ENCODE measurements at places on chromosomes 6 and 20.

GRCh38 chr20:56554869-56555268, 21.8 kb downstream of the FAM209B start:
- H3K36me3 ChIP-seq, result no peaks in the 10 kb centered on the region
- H3K4me3 ChIP-seq, result no peak overlapping the region
- peaks cover 8% of the 10 kb centered on the region for H3K4me1 ChIP-seq
- H3K27ac ChIP-seq, result no peak overlapping the region
- H3K27me3 ChIP-seq, result peaks cover 5% of the 10 kb centered on the region
- DNase-seq, result peak; percentile 15

GRCh38 chr6:26412228-26412627, 10.2 kb downstream of the BTN3A1 start:
- no peak overlapping the region for H3K27ac ChIP-seq
- H3K36me3 ChIP-seq, result peaks cover 46% of the 10 kb centered on the region
- no peak for DNase-seq
- no peaks in the 10 kb centered on the region for H3K27me3 ChIP-seq
- peaks cover 15% of the 10 kb centered on the region for H3K4me1 ChIP-seq

DNA sequence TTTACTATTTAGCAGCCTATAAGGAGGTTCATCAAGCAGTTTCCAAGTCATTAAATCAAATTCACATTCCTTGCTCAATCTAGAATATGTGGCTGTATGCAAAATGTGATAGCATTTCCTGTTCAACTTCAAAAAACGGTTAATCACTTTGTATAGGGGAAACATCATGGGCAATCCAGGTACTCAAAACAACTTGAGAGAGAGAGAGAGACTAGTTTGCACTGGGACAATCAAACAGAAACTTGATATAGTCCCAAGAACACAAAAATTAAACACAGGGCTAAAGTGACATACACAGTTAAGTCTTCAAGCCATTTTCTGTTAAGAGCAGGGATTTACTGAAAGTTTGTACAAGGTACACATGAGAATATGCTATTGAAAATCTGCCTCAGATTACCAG, 7.4 kb downstream of the CPNE1 start:
- peaks cover 35% of the 10 kb centered on the region for H3K36me3 ChIP-seq
- no peaks in the 10 kb centered on the region for H3K27me3 ChIP-seq
- H3K4me1 ChIP-seq, result peaks cover 53% of the 10 kb centered on the region
- peak overlapping the region; percentile 77 for H3K27ac ChIP-seq

GRCh38 chr6:107458672-107459282, 587 bp downstream of the PDSS2 start:
- peak overlapping the region; percentile 90 for H3K27ac ChIP-seq
- no peaks in the 10 kb centered on the region for H3K27me3 ChIP-seq
- H3K4me3 ChIP-seq, result peak overlapping the region; percentile 86
- H3K36me3 ChIP-seq, result peaks cover 2% of the 10 kb centered on the region
- peaks cover 15% of the 10 kb centered on the region for H3K4me1 ChIP-seq

- no peaks in the 10 kb centered on the region for H3K27me3 ChIP-seq
- no peaks in the 10 kb centered on the region for H3K4me1 ChIP-seq
- H3K27ac ChIP-seq, result no peak overlapping the region
These were observed 9.2 kb upstream of the DEFB110 start for GRCh38 chr6:50030777-50031562.

- H3K36me3 ChIP-seq, result peaks cover 46% of the 10 kb centered on the region
- no peak overlapping the region for H3K4me3 ChIP-seq
- peaks cover 4% of the 10 kb centered on the region for H3K4me1 ChIP-seq
These were observed 380.1 kb upstream of the SOX4 start for GRCh38 chr6:21213492-21213891.

GRCh38 chr6:168606722-168607121, 165.7 kb downstream of the SMOC2 start:
- H3K27me3 ChIP-seq, result peaks cover 5% of the 10 kb centered on the region
- H3K27ac ChIP-seq, result no peak overlapping the region
- no peaks in the 10 kb centered on the region for H3K36me3 ChIP-seq
- H3K4me3 ChIP-seq, result no peak overlapping the region

DNA sequence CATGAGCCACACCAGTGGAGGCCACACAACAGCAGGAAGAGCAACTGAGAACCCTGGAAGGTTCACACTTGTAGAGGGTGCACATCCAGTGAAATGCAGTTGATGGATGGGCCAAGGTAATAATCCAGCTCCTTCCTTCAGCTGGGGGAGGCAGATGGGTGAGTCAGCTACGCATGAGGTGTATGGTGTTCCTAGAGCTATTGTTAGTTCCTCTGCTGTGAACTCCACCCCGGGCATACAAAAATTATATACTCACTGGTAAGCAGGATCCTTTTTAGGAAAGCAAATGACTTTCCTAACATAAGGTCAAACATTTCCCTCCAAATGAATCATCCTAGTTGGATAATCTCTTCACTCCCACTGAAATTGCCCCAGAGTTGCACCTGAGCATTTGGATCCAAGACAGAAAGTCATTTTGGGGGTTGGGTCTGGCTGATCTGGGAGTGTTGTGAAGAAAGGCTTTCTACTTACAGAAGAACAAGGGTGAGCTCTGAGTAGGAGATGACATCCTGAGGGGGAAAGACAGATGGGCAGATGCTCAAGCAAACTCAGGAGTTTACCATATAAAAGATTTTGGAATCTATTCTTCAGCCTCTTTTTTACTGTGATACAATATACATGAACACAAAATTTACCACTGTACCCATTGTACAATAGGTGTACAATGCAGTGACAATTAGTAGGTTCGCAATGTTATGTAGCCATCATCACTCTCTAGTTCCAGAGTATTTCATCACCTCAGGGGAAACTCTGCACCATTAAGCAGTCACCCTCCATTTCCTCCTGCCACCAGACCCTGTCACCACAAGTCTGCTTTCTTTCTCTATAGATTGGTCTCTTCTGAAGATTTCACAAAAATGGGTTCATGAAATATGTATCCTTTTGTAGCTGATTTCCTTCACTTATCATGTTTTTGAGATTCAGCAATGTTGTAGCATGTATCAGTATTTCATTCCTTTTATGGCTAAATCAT, 11.1 kb downstream of the HLA-F start:
- H3K27ac ChIP-seq, result peak overlapping the region; percentile 55
- DNase-seq, result no peak
- peaks cover 30% of the 10 kb centered on the region for H3K4me1 ChIP-seq

DNA sequence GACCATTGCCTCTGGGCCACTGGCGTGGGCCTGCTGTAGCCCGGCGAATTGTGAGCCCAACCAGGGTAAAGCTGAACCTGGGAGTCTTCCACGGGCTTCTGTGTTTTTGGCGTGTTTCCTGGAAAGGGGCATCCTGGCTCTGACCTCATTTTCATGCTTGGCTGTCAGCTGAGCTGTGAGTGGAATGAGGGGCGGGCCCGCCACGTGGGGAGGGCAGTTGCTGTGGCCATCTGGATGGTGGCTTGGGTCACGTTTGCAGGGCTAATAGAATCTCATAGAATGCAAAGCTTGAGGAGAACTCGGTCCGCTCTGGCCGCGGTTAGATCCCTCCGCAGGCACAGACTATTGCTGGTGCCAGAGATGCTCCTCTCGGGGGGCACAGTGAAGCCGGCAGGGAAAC, 263.0 kb downstream of the SMOC2 start:
- no peak overlapping the region for H3K27ac ChIP-seq
- no peaks in the 10 kb centered on the region for H3K27me3 ChIP-seq
- H3K36me3 ChIP-seq, result no peaks in the 10 kb centered on the region
- no peaks in the 10 kb centered on the region for H3K4me1 ChIP-seq
- DNase-seq, result no peak
- no peak overlapping the region for H3K4me3 ChIP-seq

DNA sequence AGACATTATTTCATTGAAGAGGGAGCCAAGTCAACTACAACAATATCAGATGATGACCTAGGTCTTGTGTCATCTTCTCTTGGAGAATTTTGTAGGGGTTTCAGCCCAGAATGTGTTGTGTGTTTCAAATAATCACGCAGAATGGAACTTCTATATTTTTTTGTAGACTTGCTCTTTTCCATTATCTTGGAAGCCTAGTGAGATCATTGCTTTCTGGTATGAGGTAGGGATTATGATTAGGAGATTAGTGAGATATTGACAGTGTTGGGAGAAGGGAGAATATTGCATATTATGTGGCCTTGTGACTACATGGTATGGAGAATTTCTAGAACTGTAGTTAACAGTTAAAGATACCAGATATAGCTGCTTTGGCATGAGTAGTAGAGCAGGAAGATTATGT, 423.6 kb upstream of the PLCB4 start:
- peaks cover 4% of the 10 kb centered on the region for H3K4me1 ChIP-seq
- H3K27ac ChIP-seq, result no peak overlapping the region
- no peak for DNase-seq

- peaks cover 13% of the 10 kb centered on the region for H3K36me3 ChIP-seq
- no peak overlapping the region for H3K4me3 ChIP-seq
- H3K27ac ChIP-seq, result no peak overlapping the region
- no peaks in the 10 kb centered on the region for H3K4me1 ChIP-seq
These were observed 49.6 kb downstream of the CDK5RAP1 start for GRCh38 chr20:33351696-33352095.

GRCh38 chr6:112846681-112847080, 499.6 kb downstream of the RFPL4B start:
- no peak overlapping the region for H3K27ac ChIP-seq
- DNase-seq, result no peak
- no peaks in the 10 kb centered on the region for H3K36me3 ChIP-seq
- H3K27me3 ChIP-seq, result no peaks in the 10 kb centered on the region
- no peak overlapping the region for H3K4me3 ChIP-seq
- no peaks in the 10 kb centered on the region for H3K4me1 ChIP-seq

GRCh38 chr6:116533233-116533957, 12.1 kb downstream of the TRAPPC3L start:
- no peak for DNase-seq
- H3K4me3 ChIP-seq, result no peak overlapping the region
- peaks cover 10% of the 10 kb centered on the region for H3K27me3 ChIP-seq
- no peaks in the 10 kb centered on the region for H3K36me3 ChIP-seq
- H3K4me1 ChIP-seq, result no peaks in the 10 kb centered on the region
- no peak overlapping the region for H3K27ac ChIP-seq

- no peaks in the 10 kb centered on the region for H3K36me3 ChIP-seq
- H3K4me1 ChIP-seq, result peaks cover 19% of the 10 kb centered on the region
- H3K4me3 ChIP-seq, result no peak overlapping the region
- H3K27ac ChIP-seq, result no peak overlapping the region
- H3K27me3 ChIP-seq, result no peaks in the 10 kb centered on the region
These were observed 312.0 kb downstream of the ALDH8A1 start for GRCh38 chr6:134637847-134638437.

- no peaks in the 10 kb centered on the region for H3K36me3 ChIP-seq
- no peaks in the 10 kb centered on the region for H3K27me3 ChIP-seq
- no peaks in the 10 kb centered on the region for H3K4me1 ChIP-seq
- no peak overlapping the region for H3K27ac ChIP-seq
These were observed 92.3 kb downstream of the RFPL4B start for GRCh38 chr6:112439432-112439831.

DNA sequence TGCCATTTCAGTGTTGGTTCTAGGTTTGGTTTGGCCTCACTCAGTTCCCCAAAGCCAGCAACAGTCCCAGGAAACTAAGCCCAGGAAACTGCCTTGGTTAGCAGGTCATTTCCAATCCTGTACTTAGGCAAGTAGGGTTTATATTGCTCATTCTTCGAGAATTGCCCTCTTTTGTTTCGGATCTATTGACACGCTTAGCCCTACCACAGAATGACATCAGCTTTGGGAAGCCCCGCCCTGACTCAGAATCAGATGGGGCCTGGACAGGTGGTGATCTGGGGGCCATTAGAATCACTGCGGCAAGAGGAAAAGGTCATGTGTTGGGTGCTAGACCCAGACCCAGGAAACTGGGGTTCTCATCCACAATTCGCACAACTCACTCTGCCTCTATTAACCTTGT, 578.2 kb downstream of the QKI start:
- no peaks in the 10 kb centered on the region for H3K4me1 ChIP-seq
- H3K4me3 ChIP-seq, result no peak overlapping the region
- no peak overlapping the region for H3K27ac ChIP-seq
- H3K27me3 ChIP-seq, result peaks cover 5% of the 10 kb centered on the region

GRCh38 chr6:18703546-18703945, 316.4 kb downstream of the RNF144B start:
- H3K36me3 ChIP-seq, result no peaks in the 10 kb centered on the region
- no peaks in the 10 kb centered on the region for H3K27me3 ChIP-seq
- H3K4me3 ChIP-seq, result no peak overlapping the region
- H3K4me1 ChIP-seq, result no peaks in the 10 kb centered on the region

DNA sequence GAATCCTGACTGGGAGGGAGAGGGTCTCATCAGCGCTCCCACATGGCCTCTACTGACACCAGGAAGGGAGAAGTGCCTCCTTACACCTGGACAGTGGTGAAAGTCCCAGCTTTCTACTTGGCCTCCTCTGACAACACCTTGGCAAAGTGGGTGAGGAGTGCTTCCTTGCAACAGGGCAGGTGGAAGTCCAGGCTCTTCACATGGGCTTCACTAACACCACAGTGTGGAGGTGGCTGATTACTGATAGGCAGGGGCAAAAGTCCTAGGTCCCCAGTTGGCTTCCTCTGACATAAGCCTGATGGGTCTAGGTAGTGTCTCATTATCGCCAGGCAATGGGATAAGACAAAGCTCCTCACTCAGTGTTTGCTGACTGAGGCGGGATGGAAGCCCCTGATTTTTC, 9.5 kb upstream of the HLA-DRA start:
- no peak overlapping the region for H3K4me3 ChIP-seq
- no peaks in the 10 kb centered on the region for H3K4me1 ChIP-seq
- DNase-seq, result no peak

GRCh38 chr6:7147051-7147671, 39.4 kb downstream of the RREB1 start:
- peak overlapping the region; percentile 84 for H3K27ac ChIP-seq
- no peaks in the 10 kb centered on the region for H3K27me3 ChIP-seq
- no peak for DNase-seq
- peaks cover 79% of the 10 kb centered on the region for H3K4me1 ChIP-seq

DNA sequence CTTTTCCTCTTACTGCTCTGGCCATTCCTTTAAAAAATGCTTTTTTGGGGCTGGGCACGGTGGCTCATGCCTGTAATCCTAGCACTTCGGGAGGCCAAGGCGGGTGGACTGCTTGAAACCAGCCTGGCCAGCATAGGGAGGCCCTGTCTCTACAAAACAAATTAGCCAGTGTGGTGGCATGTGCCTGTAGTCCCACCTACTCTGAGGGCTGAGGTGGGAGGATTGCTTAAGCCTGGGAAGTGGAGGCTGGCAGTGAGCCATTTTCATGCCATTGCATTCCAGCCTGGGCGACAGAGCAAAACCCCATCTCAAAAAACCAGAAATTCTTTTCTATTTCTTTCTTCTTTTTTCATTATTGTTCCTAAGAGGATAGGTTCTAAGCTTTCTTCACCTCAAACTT, 36.9 kb upstream of the RNF144B start:
- H3K4me1 ChIP-seq, result no peaks in the 10 kb centered on the region
- no peaks in the 10 kb centered on the region for H3K36me3 ChIP-seq
- no peak for DNase-seq
- H3K27me3 ChIP-seq, result peaks cover 21% of the 10 kb centered on the region
- H3K4me3 ChIP-seq, result no peak overlapping the region

GRCh38 chr6:156508923-156509322, 268.3 kb upstream of the ARID1B start:
- DNase-seq, result peak; percentile 9
- no peak overlapping the region for H3K4me3 ChIP-seq
- H3K4me1 ChIP-seq, result no peaks in the 10 kb centered on the region
- H3K27me3 ChIP-seq, result peaks cover 7% of the 10 kb centered on the region

All from activated CD8-positive, alpha-beta T cell treated with anti-CD3 and anti-CD28 coated beads for 36 hours (primary cell).